ENCODE measurements at places on chromosomes 12 and 14. TPM values are rescaled to one million over a fixed set of nuclear protein-coding genes. Genes with fewer than 3 reads are reported as not detected.

SAMD15 gene
- total RNA-seq = 2.1 TPM

FSCB gene
- total RNA-seq = not detected

CFAP251 gene
- 4.7 TPM for total RNA-seq

CYP27B1 gene
- 1.5 TPM for total RNA-seq

CLEC4C gene
- not detected for total RNA-seq

MMP19 gene
- 4.7 TPM for total RNA-seq

KIF26A gene
- total RNA-seq = 1.4 TPM

- DNase-seq = no peak
Observed at GRCh38 chr14:105168979-105169507, 467 bp upstream of the JAG2 start.

GRCh38 chr14:36430662-36431084, 89.4 kb downstream of the NKX2-1 start:
- no peak for DNase-seq

GRCh38 chr12:215116-215515, 1.2 kb upstream of the SLC6A12 start:
- DNase-seq = no peak

GRCh38 chr14:72941286-72941985, 15.2 kb downstream of the DCAF4 start:
- DNase-seq = no peak

DNA sequence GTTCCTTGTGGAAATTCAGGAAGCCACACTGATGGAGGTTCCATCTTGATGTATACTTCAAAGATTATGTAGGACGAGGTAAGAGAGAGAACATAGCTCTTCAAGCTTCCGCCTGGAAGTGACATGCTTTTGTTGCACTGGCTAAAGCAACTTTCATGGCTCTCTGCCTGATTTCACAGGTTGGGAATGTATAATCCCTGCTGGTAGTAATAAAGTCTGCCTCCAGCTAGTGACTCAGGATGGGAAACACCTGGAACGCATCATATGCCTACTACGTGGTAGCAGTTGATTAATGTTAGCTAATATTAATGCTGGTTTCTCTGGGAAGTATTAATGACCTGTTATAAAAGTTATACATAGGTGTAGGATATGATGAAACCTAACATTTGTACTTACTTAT, 71.1 kb downstream of the PELI2 start:
- peak; percentile 83 for DNase-seq

GRCh38 chr12:95258803-95259202, 41.2 kb downstream of the VEZT start:
- DNase-seq = no peak

DNA sequence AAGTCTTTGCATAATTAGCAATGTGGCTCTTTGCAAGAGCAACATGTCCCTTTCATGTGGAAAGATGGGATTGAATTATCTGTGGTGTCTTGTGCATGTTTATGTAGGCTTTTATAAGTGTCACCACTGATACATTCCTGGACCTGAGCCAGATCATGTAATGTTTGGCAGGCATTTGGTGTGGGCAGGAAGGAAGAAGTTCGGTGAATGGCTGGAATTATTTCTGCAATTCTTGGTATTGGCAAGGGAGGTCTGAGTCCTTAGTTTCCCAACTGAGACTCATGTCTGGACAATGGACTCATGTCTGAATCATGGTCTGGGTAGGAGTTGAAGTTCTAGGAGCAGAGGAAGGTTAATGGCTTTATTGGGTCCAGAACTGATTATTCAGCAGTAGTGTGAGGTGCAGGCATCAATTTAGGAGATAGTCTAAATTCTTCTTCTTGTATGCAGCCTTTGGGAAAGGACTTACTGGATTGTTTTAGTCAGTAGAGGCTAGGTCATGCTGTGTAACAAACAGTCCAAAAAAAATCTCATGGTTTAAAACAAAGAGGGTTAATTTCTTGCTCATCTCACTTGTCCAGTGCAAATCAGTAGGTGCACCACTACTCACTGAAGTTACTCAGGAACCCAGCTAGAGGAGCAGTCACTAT, 186.5 kb upstream of the LHX5 start:
- no peak for DNase-seq

DNA sequence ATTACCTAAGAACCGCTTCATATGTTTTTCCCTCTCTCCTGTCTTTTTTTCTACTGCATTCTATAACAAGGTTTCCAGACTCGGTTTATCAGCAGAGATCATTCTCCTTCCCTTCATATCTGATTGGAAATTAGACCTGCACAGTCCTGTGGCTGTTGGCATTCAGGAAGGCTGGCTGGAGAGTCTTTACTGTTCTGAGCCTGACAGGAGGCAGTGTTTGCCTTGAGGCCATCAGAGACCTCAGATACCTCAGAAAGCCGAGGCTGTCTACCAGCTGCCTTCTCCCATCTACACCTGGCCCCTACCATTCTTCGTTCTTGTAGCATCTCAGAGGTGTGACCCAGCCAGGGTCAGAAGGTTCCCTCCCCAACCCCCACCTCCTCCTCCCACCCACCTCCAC, 182.0 kb downstream of the CAND1 start:
- DNase-seq = no peak

DNA sequence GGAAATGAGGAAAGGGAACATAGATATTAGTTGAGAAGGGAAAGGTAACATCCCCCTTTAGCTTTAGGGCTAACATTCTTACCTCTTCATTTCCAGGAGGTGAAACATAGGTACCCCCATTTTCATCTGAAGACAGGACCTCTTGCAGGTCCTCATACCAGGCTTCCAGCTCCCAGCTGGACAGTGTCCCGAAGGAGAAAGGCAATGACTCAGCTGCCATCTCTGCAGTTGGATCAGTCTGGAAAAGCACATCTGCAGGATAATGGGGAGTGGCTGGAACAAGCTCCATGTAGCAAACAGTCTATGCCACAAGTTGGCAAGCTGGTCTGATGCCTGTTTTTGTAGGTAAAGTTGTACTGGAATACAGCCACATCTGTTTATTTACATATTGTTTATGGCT, 3.1 kb downstream of the DDIT3 start:
- DNase-seq = peak; percentile 44

GRCh38 chr12:44717612-44718011, 158.5 kb downstream of the NELL2 start:
- DNase-seq = no peak

DNA sequence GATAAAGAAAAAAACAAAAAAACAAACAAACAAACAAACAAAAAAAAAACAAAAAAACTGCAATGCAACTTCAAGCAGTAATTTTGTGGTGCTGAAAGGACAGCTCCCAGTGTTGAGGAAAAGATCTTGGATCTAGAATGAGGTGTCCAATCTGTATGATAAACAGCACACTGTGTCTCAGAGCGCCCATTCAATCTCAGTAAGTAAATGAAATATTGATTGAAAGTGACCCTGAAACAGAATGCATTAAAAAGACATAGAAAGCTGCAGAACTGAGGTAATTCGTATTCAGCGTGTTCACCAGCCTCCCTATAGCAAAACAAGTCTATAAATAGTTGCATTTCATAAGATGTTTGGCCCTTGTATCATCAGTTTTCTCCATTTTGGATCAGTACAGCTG, 153.0 kb downstream of the NOVA1 start:
- peak; percentile 8 for DNase-seq
